ENCODE measurements at places on chromosomes 12 and 14.

DNA sequence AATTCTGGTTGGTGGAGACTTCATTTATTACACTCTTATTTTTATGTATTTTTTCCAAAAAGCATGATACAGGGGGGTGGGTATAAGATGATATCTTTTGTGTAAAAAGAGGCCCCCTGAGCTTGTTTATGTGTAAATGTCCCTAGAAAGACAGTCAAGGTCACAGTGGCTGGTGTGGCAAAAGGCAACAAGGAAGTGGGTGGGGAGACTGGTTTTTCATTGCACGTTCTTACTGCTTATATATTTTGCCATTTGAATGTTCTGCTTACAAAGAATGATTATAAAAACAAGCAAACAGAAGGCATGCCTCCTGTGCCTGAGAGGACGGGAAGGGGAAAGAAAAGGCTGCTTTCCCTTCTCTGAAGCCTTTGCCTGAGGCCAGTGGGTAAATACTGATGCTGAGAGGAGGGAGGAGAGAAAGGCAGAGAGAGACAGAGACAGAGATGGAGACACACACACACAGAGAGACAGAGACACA is 24.1 kb upstream of the ADIPOR2 start:
- DNase-seq, result no peak

DNA sequence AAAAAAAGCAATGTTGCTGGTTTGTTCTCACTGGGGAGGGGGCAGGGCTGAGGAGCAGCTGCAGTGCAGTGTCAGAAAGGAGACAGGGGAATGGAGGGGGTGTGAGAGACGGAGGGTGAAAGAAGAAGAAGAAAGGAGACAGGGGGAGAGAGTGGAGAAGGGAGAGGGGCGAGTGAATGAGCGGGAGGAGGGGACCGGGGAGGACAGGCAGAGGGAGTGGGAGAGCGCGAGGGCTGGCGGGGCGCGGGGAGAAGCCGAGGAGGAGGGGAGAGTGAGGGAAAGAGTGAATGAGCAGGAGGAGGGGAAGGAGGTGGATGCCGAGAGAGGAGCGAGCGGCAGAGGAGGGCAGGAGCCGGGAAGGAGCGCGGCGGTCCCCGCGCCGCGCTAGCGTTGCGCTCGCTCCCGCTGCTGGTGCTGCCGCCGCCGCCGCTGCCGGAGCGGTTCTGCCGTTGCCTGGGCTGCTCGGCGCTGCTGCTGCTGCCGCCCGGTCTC is at the start of gene NOVA1:
TSS of gene NOVA1 (minus strand) at position 445 of the 492 bp plus-strand sequence. CDS start 597 bp downstream, outside the sequence.
- peak; percentile 77 for DNase-seq

DNA sequence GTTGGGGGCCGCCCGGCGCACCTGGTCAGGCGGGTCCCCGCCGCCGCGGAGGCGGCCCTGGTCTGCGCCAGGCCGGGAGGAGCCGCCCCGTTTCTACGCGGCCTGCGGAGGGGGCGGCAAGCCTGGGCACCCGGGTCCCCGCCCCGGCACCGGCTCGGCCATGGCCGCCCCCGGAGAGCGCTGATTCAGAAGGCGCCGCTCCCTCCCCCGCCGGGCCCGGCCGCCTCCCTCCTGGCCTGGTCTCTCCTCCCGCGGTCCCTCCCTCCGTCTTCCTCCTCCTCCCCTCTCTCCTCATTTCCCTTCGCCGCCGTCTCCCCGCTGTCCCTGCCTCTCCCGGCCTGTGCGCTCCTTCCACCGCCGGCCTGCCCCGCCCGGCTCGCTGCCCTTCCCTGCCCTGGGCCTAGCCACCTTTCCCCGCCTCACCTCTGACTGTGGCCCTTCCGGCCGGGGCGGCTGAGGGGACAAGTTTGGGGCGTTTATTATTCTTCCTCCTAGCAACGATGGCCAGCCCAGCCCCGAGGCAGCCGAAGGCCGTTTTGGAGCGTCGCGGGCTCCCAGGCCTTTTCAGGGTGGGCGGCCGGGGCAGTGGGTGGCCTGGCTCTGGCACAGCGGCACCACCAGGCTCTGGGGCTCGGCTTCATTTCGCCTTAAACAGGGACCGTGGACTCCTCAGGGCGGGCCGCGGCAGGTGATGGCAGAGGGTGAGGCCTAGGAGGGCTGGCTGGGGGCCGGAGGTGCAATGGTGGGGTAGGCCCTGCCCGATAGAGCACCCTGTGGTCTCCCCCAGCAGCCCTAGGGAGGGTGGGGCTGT is 768 bp downstream of the CEP170B start:
- peak; percentile 89 for DNase-seq

GRCh38 chr12:126474703-126475102 is 1409.5 kb downstream of the AACS start:
- DNase-seq, result no peak

DNA sequence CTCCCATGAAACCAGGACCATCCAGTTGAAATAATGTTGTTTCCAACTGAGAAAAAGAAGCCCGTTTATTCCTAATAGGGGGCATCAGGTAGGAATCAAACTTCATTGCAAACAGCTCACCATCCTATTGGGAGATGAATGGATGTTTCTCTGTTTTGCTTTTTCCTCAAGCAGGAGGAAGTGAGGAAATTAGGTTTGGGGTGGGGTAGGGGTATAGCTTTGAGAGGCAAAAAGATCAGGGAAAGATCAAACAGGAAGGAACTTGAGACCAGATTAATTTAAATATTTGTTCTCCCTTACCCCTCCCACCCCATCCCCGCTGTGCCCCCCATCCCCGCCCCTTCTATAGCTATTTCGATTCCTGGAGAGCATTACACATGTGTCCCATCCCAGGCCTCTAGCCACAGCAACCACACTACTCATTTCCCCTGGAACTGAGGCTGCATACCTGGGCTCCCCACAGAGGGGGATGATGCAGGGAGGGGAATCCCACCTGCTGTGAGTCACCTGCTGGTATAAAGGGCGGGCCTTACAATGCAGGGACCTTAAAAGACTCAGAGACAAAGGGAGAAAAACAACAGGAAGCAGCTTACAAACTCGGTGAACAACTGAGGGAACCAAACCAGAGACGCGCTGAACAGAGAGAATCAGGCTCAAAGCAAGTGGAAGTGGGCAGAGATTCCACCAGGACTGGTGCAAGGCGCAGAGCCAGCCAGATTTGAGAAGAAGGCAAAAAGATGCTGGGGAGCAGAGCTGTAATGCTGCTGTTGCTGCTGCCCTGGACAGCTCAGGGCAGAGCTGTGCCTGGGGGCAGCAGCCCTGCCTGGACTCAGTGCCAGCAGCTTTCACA is at the start of gene IL23A:
TSS of gene IL23A (plus strand) at position 577 of the 850 bp plus-strand sequence. CDS start at position 738, 161 bp downstream.
- peak; percentile 33 for DNase-seq

DNA sequence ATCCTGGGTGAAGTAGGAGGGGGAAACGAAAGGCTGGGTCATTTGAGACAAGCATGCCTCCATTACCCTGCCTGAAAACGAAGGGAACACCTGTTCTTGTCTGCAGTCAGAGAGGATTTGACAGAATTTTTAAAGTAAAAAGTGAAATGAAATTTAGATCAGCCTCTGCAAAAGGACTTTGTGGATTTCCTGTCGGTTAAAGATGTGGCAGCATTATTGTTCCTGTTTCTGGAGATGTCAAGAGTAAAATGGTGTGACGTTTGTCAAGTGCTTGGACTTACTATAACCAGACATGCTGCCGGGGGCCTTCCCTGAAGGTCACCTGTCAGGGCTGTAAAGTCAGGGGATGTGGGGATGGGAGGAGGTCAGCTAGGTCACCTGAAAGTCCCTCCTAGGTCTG is 32.0 kb downstream of the NRXN3 start:
- DNase-seq, result no peak

- no peak for DNase-seq
Observed at GRCh38 chr12:45557016-45557415, 172.5 kb upstream of the ARID2 start.

DNA sequence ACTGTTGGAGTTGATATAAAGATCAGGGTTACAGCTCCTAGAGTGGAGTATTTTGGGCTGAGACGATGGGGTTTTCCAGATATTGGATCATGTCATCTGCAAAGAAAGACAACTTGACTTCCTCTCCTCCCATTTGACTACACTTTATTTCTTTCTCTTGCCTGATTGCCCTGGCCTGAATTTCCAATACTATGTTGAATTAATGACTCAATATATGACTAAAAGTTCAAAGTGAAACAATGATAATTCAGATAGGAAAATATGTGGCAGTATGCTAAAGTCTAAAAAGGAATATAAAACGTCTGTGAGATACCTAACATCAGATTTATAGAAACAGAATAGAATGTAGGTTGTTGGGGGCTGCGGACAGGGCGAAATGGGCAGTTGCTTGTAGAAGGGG is 72.2 kb downstream of the BHLHE41 start:
- DNase-seq, result no peak

- DNase-seq, result peak; percentile 78
Observed at GRCh38 chr14:52926953-52927352, 23.9 kb downstream of the FERMT2 start.

All from GM23248 (cell line).